ENCODE measurements at places on chromosomes 7 and 10.

- no peak for DNase-seq
Observed at GRCh38 chr10:11434324-11434723, 177.1 kb downstream of the USP6NL start.

DNA sequence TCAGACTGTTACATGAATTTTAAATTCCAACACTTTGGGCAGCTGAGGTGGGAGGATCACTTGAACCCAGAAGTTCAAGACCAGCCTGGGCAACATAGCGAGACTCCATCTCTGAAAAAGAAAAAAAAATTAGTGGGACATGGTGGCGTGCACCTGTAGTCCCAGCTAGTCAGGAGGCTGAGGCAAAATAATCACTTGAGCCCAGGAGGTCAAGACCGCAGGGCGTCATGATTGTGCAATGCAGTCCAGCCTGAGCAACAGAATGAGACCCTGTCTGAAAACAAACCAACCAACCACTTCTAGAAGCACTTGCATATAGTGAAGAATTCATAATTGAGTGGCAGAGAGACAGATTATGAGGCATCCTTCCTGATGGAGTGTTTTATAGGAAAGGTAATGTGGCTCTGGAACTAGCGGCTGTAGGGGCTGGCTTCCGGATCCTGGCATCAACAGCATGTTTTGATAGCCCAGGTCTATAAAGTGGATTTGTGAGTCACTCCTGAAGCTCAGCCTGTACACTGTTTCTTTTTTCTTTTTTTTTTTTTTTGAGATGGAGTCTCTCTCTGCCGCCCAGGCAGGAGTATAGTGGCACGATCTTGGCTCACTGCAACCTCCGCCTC lies 40.3 kb upstream of the RSBN1L start:
- DNase-seq: no peak

DNA sequence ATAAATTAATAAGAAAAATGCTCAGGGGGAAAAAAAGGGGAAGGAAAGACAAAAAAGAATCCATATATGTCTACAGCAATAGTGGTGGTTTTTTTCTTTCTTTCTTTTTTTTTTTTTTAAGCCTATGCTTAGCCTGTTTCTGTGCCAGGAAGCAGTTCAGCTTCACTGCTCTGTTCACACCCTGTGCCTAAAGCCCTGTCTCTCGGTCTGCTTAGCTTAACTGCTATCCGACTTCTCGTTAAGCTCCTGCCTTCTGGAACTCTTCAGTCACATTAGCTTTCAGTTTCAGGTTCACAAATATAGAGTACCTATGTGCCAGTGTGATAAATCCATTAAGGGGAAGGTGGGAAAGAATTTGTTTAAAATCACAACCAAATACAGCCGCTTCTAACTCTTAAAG lies 26.5 kb upstream of the NRG3 start:
- DNase-seq: no peak

- DNase-seq: no peak
Observed at GRCh38 chr7:66143876-66144332, 29.3 kb downstream of the CRCP start.

DNA sequence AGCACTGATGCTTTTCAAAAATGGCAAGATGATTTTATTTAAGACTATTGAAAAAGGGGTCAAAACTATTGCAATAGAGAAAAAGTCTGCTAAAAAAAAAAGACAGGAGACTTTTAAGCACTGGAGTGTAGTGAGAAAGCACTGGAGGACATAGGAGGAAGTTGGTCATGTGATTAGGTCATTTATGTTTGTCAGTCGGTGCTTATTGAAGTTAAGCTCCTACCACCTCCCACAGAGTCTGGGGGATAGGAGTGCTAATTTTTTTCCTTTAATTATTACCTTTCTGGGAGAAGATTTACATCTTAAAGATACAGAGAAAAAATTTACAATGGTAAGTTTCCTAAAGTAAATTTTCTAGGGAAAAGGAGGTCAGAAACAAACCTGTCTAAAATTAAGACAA lies 80.2 kb upstream of the TMEM229A start:
- DNase-seq: no peak

DNA sequence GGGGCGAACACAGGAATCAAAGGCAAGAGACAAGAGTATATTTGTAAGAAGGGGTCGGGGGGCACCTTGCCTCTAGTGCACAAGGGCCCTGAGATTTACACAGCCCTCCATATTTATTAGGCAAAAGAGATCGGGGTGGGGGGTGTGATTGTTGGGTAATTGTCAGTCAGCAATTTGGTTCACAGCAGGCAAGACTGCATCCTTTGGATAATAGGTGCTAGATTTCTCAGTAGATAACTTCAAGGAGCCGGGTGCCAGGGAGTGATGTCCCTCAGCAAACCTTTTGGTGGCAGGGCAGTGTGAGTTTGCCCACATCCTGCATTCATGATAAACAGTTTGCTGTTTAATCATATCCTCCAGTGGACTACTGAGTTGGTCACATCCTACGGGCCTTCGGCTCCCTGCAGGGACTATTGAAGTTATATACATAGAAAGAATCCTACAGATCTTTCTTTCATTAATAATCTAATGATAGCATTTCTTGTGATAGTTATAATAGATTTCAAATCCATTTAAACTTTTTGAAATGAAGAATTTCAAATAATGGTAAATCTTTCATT lies 178.5 kb downstream of the GNAI1 start:
- no peak for DNase-seq

DNA sequence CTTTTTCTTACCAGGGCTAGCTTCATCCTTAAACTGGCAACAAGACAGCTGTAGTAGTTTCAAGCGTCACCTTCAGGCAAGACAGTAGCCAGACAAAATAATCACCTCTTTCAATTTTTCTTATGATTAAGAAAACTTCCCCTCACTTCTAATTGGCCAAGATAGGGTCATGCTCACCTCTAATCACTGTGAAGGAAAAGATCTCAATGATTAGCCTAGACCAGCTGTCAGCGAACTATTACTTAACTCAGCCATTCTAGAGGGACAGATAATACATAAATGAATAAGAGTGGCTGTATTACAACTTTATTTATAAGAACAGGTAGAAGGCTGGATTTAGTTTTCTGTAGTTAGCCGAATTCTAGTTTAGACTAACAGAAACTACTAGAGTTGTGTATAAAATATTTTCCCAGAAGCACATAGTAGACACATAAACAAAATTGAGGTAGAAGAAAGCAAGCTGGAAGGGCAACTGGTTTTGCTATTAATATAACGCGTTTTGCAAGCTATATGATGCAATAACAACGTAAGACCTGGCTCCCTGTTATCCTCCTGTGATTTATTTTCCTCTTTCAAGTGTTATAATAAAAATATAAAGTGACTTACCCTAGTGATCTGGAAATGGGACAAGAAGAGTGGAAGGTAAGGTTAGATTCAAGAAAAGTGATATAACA lies 64.3 kb downstream of the ELAPOR2 start:
- no peak for DNase-seq

DNA sequence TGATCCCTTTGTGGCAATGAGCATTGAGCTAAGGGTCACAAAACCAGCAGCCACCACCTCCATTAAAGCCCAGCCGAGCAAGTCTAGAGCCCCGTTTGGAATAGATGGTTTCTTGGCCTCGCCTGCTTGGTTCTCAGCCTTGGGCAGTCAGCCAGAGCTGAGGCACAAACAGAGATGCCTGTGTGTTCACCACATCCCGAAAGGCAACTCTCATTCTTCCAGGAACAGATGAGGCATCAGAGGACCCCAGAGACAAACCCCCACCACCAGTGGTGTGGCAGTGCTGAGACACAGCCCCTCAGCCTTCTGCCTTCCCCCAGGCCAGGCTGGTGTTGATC lies 203.3 kb upstream of the ZMIZ1 start:
- no peak for DNase-seq

DNA sequence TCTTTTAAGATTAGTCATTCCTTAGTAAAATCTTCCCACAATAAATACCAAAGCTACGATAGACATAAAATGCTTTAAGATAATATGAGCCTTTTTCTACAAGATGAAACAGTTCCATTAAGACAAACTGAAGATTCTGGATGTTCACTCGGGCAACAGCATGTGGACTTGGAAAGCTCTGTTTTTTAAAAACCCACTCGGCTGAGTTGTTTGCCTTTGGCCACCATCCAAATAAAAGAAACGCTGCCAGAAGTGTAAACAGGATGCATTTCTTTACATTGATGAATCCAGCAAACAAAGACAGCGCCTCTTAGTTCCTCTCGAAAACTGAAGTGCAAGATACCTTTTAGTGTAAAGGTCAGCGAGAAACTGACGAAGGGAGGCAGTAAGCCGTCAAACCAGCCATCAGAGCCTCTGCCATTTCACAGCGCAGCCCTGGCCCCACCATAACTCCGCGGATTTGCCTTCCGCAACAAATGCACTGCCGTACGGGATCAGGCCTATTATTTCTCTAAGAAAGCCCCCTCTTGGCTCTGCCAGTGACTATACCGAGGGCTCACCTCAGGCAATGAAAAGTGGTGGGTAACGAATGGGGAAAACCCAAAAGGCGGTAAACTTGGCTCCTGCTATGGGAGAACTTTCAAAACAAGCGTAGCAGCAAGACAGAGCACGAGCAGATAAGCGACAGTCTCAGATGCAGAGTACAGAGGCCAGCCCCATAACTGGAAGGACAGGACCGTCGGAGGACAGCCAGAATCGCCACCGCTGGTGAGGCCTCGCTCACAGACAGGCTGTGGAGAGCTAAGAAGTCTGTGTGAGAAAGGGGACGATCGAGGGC lies 41.4 kb downstream of the GNA12 start:
- no peak for DNase-seq

- no peak for DNase-seq
Observed at GRCh38 chr7:133155146-133155545, 73.3 kb upstream of the CHCHD3 start.

DNA sequence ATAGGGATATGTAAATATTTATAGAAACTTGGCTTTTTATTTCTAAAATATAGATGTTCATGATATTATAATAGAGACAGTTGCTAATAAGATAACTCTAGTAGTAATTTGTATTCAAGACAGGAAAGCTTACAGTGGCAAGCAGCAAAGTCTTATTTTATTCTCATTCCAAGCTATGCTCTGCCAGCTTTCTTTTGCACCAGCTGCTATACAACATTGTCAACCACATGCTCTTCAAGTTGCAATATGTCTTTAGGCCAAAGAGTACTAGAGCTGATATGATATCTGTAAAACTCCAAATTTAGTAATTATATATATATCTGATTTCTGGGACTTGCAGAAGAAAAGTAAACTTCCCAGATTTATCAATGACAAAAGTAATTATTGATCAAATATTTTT lies 350.1 kb downstream of the HGF start:
- DNase-seq: no peak

DNA sequence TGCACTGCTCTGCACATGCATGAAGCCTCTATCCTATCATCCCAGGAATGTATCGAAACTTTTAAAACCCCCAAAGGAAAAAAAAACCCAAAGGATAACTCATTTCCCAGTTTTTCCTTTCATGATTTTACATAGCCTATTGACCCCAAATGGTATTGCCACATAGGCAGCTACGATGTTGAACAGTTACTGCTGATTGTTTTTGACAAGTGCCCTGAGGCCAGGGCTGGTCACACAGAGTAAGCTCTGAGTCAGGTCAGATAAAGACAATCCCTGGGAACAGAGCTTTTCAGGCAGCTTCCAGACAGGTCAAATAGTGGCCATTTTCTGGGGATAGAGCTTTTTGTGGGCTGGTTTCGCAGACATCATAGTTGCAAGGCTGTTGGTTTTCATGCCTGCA lies 52.1 kb downstream of the MYL10 start:
- DNase-seq: no peak

GRCh38 chr7:18378989-18379605 lies 116.5 kb upstream of the HDAC9 start:
- DNase-seq: no peak

DNA sequence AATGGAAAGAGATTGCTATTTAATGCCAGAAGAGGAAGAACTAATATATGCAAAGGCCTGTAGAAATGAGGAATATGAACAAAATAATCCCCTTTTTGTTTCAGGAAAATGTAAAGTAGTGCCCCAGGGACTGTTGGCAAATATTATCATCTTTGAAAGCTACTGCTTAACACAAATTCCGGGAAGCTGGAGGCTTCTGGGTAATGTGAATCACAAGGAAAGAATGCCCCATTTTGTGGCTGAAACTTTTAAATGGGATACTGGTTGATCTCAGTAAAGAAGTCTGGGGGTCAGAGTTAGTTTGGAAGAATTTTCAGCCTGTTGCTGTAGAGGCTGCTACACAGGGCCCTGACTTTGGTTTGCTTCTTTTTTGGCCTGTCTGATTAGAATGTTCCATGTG lies 141.0 kb downstream of the PTEN start:
- DNase-seq: no peak

DNA sequence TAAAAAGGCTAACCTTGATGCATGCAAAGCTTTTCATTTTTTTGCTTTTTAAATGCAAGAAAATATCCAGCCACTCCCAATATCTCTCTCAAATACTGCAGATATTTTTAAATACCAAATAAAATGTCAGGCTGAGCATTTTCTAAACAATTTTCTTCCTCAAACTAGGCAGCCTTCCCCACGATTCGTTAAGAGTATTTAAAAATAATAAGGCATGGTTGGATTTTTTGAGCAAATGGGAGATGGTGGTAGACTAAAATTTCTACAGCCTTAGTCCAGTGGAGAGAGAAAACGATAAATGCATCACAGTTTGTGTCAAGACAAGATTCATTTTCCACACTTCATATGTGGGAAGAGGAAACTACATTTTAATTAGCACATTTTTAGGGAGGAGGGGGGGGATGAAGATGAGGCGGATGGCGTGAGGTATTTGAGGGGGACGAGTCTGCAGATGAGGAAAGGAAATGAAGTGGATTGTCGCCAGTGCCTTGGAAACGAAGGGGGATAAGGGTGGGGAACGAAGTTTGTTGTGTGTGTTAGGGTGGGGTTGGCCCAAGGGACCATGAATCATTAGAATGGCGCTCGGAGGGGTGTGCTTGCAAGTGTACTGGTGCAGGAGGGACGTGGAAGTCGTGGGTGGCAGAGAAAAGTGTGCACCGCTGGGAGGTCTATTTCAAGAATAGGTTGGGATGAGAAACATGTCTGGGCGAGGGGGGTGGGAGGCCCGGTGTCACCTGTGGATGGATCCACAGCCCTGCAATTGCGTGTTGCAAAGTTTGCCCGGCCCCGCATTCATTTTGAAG lies 1.2 kb upstream of the ADD3 start:
- peak; percentile 49 for DNase-seq

GRCh38 chr7:30469303-30469702 lies 9.3 kb downstream of the NOD1 start:
- DNase-seq: peak; percentile 31

- DNase-seq: no peak
Observed at GRCh38 chr7:91239171-91239604, 25.0 kb upstream of the FZD1 start.

DNA sequence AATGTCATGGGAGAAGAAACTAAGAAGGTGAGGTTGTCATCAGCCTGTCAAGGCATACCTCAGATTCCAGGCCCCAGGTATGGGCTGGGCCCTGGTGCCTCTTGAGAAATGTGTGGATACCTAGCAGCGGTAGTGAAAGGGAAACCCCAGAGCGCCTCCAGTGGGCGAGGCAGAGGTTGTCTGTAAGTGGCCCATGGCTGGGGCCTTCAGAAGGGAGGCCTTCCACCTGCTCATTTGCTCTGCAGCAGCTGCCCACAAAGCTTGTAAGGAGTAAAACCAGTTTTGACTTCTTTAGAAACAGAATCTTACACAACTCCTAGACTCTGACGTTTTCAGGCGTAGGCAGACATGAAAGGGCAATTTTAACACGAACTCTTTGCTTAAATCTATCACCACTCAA lies 509.9 kb downstream of the PARD3 start:
- DNase-seq: no peak

GRCh38 chr10:95787447-95787846 lies 31.5 kb downstream of the ENTPD1 start:
- DNase-seq: no peak

- DNase-seq: no peak
Observed at GRCh38 chr7:1555046-1555812, 776 bp downstream of the TMEM184A start.

GRCh38 chr7:1624999-1625927 lies 44.8 kb upstream of the ELFN1 start:
- no peak for DNase-seq
